CD8-positive, alpha-beta memory T cell (primary cell): ENCODE measurements at places on chromosomes 3 and 15.

DNA sequence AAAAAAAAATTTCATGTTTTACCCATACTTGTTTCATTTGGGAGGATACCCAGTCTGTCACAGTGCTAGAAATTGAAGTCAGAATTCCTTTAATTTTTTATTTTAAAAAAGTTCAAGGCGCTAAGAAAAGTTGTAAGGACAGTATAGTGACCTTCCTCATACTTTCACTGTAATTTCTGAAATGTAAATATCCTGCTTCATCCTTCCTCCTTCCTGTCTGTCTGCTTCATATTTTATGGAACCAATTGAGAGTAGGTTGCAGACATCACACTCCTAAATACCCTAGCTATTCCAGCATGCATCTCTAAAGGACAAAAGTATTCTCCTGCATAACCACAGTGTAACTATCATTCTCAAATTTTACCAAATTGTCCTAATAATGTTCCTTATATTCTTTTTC is 35.8 kb downstream of the CMTM8 start:
- DNase-seq = no peak

- no peak for DNase-seq
These were observed 17.9 kb downstream of the DNAH1 start for GRCh38 chr3:52333869-52334557.

DNA sequence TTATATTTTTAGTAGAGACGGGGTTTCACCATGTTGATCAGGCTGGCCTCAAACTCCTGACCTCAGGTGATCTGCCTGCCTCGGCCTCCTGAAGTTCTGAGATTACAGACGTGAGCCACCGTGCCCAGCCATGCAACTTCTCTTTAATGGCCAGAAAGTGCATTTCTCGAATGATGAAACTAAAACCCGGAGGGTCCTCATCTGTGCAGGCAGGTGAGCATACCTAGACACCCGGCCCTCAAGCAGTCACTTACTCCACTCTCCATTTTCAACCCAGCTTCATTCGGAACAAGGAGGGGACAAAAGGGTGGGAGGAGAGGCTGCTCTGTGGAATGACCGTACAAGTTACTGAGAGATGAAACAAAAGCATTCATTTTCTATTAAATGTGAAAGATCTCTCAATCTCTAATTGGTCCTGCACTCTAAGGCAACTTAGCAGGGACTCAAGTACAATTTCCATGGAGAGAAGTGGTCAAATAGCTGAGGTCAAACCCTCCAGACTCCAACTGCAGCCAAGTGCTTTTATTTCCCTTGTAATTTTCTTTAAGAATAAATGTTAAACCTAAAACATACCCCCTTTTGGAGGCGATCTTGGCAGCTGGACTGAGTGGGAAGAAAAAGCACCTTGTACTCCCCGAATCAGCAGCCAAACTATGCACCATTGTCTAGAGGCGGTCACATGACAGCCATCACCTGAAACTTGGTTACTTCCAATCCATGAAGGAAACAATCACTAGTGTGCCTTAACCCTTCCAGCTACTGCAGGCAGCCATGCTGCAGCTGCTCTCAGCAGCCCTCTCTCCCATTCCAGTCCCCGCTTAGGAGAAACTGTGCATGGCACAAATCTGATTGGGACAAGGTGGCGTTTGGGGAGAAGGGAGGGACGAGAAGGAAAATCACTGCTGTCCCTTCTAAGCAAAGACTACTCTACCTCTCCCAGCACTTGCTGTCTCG is 62.2 kb downstream of the VGLL4 start:
- DNase-seq = no peak

- DNase-seq = no peak
These were observed 54.2 kb upstream of the AMOTL2 start for GRCh38 chr3:134428401-134428800.

DNA sequence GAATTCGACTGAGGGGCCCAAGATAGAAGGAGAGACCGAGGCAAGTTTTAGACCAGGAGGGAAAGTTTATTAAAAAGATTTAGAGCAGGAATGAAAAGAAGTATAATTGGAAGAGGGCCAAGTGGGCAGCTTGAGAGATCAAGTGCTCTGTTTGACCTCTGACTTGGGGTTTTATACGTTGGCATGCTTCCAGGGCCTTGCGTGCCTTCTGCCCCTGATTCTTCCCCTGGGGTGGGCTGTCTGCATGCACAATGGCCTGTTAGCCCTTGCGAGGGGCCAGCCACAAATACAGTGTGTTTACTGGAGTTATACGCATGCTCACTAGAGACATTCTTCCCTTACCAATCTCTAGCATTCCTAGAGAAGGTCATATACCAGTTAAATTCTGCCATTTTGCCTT is 70.7 kb upstream of the LARS2 start:
- no peak for DNase-seq

- no peak for DNase-seq
These were observed 53.5 kb downstream of the TFDP2 start for GRCh38 chr3:142095841-142096240.

GRCh38 chr3:196219194-196219969 is 3.0 kb downstream of the SLC51A start:
- DNase-seq = peak; percentile 83

DNA sequence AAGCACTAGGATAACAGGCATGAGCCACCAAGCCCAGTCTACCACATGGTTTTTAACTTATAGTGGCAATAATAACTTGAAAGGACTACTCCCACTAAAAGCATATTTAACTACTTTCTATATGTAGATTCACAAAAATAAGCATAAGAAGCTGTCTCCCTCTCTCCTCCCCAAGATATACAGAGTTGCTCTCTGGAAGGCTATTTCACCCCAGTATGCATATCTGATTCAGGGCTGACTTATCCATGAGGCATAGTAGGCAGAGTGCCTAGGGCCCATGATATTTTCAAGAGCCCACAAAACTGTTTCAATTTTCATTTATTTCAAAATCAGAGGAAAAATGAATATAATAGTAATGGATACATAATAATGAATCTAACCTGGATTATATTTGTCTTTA is 20.5 kb downstream of the ATP8B4 start:
- DNase-seq = no peak

GRCh38 chr3:113731694-113732093 is 14.4 kb downstream of the NAA50 start:
- peak; percentile 10 for DNase-seq

- DNase-seq = no peak
These were observed 990 bp downstream of the MYNN start for GRCh38 chr3:169774186-169774585.

GRCh38 chr15:57873564-57874209 is 167.2 kb downstream of the POLR2M start:
- no peak for DNase-seq
